ENCODE measurements at places on chromosomes 6 and 20.

DNA sequence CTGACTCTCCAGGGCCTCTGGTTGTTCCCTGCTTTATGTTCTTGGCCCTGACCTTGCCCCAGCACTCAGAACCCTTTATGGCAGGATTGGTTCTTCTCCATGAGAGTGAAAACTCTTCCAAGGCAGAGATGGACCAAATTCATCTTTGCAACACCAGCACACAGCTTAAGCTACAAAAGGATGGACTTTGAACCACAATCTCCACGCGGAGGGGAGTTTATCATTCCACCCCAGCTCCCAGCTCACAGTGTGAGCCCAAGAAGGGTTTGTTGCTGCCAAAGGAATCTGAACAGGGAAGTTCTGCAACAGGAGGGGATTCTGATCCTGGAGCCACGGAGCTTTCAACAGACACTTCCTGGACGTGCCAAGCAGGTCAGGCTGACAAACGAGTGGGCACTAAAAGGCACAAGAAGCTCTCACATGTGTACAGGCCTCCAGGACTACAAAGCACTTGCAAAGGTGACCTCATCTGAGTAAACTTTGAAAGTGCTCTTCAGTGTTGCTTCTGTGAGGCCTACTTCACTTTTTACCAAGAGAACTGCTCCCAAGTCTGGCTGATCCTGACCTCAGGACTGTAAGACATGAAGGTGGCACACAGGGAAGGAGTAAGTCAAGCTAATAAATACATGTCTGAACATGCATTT, 8.9 kb downstream of the FITM2 start:
- DNase-seq: no peak

DNA sequence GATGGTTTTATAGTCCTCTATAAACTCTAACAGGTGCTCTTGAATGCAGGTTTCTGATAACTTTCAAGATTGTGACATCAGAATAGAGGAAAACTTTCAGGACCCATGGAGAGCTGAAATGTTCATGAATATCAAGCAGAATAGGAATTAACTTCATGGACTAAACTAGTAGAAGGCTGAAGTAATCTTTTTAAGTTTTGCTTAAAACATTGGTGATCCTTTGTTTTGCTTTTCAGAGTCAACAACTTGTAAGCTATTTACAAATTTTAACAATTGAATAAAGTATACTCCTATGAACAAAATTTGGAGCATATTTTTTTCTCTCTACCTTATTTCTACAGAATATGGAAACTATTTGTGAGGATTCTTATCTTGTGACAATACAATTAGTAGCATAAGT, 25.2 kb upstream of the GOPC start:
- DNase-seq: no peak

DNA sequence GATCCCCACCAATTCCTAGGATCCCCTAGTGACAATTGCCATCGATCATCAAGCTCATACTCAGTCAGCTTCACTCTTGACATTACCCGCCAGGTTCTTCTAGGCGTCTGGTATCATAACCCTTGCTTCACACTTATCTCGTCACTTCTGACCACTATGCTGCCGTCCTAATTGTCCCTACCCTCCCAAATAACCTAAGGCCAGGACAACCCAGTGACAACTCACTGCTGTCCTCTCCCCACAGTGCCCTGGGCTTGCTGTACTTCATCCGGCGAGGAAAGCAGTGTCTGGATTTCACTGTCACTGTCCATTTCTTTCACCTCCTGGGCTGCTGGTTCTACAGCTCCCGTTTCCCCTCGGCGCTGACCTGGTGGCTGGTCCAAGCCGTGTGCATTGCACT, 3.7 kb downstream of the SYS1 start:
- no peak for DNase-seq

DNA sequence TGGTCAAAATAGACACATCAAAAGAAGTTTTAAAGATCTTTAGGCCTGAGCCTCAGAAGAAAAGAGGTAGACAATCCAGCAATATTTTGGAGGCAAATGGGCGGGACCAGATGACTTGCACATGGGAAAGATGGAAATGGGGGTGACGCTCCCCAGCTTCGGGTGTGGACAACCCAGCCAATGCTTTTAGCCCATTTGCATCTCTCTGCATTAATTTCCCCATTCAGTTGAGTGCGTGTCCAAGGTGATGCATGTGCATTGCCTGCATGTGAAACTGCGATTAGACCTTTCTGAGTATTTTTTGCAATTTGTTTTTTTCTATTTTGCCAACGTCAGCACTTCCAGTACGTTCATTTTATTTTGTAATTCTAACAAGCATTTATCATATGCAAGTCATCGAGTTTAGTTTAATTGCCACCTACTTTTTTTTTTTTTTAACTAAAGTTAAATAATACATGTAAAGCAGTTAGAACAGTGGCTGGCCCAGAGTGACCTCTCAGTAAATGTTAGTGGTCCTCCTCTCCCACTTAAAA, 24.2 kb downstream of the PDRG1 start:
- no peak for DNase-seq

DNA sequence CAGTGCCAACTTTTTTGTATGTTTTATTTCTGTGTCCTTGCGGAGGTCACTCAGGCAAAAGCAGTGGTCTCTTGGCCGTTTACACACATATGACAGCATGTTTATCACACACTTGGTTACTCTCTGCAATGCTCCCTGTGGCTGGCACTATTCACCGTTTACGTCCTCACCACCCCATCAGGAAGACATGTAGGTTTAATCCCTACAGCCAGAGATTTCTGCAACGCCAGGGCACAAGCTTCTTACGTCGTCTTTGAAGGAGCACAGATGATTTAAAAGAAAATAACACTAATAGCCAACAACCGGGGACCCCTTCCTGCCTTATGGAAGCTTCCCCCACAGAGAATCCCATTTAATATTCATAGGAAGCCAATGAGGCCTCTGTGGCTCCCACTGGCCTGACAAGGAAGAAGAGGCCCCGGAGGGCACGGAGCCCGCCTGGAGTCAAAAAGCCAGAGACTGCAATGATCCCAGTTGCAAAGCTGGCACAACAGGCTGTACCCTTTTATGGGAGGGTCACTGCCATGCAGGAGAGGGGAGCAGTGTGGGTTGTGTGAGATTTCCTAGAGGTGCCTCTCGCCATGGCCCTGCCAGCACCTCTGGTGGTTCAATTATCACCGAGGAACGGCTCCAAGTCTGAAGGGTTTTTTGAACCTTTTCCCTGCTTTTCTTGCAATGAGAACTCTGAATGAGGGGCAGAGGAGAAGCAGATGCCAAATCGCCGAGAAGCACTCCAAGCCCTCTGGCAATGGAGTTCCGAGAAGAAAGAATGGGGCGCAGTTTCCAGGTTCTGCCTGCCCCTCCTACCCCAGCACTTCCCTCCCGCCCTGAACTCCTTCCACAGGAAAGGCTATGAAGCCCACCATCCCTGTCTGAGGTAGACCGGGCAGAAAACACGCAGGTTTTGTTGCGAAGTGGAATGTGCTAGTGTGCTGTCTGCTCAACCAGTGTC, 96.2 kb downstream of the THBS2 start:
- no peak for DNase-seq

- DNase-seq: no peak
Measured at GRCh38 chr6:105896052-105896820, 189.9 kb upstream of the PRDM1 start.

Data from NT2/D1 (cell line).